ENCODE measurements at places on chromosomes 2 and 18.

DNA sequence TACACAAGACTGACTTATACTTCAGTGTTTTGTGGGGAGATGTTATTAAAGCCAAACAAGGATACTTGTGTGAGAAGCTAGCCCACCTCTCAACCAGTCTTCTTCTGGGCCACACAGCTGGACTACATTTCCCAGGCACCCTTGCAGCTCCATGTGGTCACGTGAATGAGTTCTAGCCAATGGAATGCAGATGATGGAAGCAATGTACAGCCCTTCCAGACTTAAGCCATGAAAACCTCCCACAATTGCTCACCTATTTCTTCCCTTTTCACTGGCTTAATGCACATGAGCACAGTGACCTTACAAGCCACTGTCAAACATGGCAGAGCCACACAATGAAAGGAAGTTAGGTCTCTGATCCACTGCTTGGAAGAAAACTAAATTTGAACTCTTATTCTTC, 20.4 kb upstream of the FEZ2 start:
- no peak for DNase-seq

- DNase-seq = no peak
Measured at GRCh38 chr2:64655018-64655664, 1.4 kb upstream of the SERTAD2 start.

- DNase-seq = no peak
Measured at GRCh38 chr2:20657522-20658235, 6.8 kb upstream of the HS1BP3 start.

GRCh38 chr18:44732238-44732563, 51.5 kb downstream of the SETBP1 start:
- no peak for DNase-seq

- no peak for DNase-seq
Measured at GRCh38 chr2:24745825-24746224, 47.4 kb downstream of the PTRHD1 start.

GRCh38 chr2:229269941-229270340, 1.1 kb downstream of the PID1 start:
- no peak for DNase-seq

GRCh38 chr2:57880446-57880845, 166.2 kb upstream of the VRK2 start:
- no peak for DNase-seq

GRCh38 chr2:23656597-23656973, 270.3 kb downstream of the ATAD2B start:
- no peak for DNase-seq

DNA sequence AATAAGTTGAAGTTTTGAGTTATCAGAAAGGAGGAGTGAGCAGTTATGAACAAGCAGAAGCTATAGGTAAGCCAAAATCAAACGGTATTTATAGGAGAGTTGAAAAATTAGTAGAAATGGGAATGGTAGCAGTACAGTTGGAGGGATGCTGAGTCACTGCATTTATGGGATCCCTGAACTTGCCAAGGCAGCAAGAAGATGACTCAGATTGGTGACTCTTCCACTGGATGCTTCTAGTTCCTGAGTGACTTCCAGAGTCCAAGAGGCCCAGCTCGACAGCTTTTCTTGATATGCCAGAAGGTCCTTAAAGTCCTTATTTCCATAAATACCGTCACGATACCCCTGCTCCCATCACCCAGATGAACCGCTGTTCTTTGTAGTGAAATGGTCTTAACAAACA, 31.1 kb upstream of the ACTR3 start:
- no peak for DNase-seq

GRCh38 chr2:111952871-111953452, 54.6 kb downstream of the MERTK start:
- no peak for DNase-seq

GRCh38 chr2:29920130-29920577, 1.2 kb downstream of the ALK start:
- no peak for DNase-seq

DNA sequence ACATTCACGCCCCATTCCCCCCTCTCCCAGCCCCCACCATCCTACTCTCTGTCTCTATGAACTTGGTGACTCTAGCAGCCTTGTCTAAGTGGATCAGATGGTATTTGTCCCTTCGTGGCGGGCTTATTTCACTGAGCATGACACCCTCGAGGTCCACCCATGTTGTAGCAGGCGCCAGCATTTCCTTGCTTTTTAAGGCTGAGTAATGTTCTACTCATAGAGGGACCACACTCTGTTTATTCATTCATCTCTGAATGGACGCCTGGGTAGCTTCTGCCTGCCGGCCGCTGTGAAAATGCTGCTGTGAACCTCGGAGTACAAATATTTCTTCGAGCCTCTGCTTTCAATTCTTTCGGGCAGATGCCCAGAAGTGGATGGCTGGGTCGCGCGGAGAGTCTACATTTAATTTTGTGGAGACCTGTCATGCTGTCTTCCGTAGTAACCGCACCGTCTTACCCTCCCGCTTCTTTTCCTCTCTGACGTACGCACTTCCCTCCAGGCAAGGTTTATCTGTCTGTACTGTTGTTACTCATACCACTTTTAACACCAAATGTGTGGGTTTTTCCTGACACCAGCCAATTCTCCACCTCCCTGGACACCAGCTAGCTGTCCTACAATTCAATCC, 5.6 kb downstream of the CROCC2 start:
- DNase-seq = no peak

All from memory B cell (primary cell).